CD4-positive, alpha-beta memory T cell (primary cell): ENCODE measurements at places on chromosomes 4 and X.

DNA sequence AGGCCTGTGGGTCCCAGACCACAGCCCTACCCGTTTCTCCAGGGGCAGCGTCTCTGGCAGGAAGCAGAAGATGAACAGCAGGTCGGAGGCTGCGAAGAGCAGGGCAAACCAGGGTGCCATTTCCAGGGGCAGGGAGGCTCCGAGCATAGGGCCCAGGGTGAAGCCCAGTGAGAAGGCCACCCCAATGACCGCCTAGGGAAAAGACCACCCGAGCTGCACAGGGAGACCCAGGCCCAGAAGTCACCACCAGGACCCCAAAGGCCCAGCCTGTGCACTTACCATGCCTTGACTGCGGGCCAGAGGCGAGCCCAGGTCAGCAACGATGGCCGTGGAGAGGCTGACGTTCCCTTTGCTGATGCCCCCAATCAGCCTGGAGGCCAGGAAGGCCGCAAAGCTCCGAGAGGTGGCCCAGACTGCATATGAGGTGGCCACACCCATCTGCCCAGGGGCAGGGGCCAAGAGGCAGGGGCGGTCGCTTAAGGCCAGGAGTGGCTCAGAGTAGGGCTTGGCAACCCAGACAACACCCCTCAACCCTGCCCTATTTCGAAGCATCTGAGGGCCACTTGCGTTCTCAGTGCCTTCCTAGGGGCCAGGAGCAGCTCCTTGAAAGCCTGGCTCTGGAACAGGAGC lies 30.8 kb downstream of the NOP14 start:
- DNase-seq: no peak

DNA sequence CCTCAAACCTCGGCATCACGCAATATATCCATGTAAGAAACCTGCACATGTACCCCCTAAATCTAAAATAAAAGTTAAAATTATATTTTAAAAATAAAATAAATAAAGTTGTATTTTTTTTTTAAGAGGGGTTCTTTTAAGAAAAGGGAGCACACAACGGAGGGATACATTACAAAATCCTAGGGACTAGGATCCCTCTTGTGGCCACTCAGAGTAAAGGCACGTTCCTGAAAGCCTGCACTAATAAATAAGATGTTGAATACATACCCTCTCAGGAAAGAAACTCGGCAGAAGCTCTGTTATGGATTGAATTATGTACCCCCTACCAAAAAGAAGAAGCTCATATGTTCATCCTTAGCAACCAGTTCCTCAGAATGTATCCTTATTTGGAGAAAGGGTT lies 50.9 kb upstream of the PRDX4 start:
- no peak for DNase-seq

GRCh38 chrX:49000636-49001035 lies 1.4 kb downstream of the GRIPAP1 start:
- DNase-seq: no peak

DNA sequence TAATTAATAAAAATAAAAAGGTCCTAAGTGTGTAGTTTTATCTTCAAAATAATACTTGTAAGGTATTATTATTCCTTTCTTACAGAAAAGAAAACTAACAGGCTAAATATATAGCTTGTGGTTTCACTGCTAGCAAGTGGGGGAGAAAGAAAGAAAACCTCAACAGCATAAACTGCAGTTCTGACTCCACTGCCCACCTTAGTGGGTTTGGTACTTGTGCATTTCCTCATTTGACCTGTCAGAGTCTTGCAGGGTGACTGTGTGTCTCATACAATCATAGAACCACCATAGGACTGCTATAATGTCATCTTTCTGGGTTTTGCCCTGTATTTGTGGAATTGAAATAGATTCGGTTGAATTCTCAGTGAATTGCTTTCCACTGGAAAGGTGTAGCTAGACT lies 94.7 kb upstream of the PUDP start:
- DNase-seq: no peak

DNA sequence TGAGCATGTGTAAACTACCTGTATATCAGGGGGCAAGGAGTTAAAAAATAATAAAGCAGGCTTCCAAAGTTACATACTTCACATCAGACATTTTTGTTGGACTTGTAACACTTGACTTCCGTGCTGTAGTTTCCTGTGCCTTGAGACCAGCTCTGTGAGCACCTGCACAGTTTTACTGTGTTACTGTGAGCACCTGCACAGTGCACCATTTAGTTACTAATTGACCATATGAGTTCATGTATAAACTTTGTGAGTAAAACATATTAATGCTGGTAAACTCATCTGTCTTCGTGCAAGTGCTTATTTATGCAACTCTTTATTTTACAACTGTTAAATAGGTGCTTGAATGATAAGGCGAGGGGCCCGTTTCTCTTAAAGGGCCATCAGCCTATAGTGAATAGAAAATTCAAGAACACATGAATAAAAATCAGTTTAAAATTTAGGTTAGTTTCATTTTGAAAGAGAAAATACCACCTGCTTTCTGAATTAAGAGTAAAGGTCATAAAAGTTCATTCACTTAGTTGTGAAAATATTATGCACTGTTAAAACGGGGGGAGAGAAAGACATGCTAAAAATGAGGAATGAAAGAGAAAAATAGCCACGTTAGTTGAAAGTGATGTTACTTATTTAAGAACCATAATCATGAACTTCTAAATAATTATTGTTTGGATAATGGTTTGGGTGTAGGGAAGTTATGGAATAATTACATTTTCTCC lies 42.4 kb downstream of the USP9X start:
- no peak for DNase-seq

- no peak for DNase-seq
Observed at GRCh38 chr4:164880489-164881262, 3.7 kb downstream of the APELA start.

DNA sequence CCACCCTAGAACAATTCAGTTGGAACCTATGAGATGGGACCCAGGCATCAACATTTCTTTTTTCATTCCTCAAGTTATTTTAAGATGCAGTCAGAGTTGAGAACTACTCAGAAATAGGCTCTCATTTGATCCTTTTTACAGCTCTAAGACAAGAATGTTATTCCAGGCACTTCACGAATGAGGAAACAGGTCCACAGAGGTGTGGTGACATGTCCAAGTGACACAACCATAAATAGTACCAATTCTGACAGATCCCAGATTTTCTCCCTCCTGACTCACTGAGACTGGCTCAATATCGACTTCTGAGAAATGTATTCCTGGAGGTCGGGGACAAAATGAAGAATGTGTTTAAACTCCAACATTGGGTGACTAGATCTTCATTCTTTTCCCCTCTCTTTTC lies 11.1 kb downstream of the TCEANC start:
- DNase-seq: no peak

- DNase-seq: no peak
Observed at GRCh38 chr4:69362351-69362750, 82.1 kb downstream of the UGT2B28 start.
